Activated CD8-positive, alpha-beta memory T cell treated with anti-CD3 and anti-CD28 coated beads, Interleukin-2, amount 10 ng/mL, durations not matched to agents 7 days and 5 days (primary cell): ENCODE measurements at places on chromosomes 6 and 20. TPM values are rescaled to one million over a fixed set of nuclear protein-coding genes. Genes with fewer than 3 reads are reported as not detected.

- H3K27me3 ChIP-seq: no peaks in the 10 kb centered on the region
- no peak for DNase-seq
- no peak overlapping the region for H3K4me3 ChIP-seq
Observed at GRCh38 chr6:127762284-127762683, 138.6 kb downstream of the THEMIS start.

- H3K27ac ChIP-seq: no peak overlapping the region
- no peaks in the 10 kb centered on the region for H3K36me3 ChIP-seq
- H3K27me3 ChIP-seq: no peaks in the 10 kb centered on the region
- H3K4me1 ChIP-seq: no peaks in the 10 kb centered on the region
- no peak overlapping the region for H3K4me3 ChIP-seq
- no peak for DNase-seq
Observed at GRCh38 chr6:64838726-64839125, 868.3 kb downstream of the EYS start.

- no peak overlapping the region for H3K27ac ChIP-seq
- no peak for DNase-seq
- peaks cover 15% of the 10 kb centered on the region for H3K27me3 ChIP-seq
- H3K36me3 ChIP-seq: no peaks in the 10 kb centered on the region
- H3K4me3 ChIP-seq: no peak overlapping the region
Observed at GRCh38 chr6:63807056-63807455, 171.5 kb downstream of the PHF3 start.

DNA sequence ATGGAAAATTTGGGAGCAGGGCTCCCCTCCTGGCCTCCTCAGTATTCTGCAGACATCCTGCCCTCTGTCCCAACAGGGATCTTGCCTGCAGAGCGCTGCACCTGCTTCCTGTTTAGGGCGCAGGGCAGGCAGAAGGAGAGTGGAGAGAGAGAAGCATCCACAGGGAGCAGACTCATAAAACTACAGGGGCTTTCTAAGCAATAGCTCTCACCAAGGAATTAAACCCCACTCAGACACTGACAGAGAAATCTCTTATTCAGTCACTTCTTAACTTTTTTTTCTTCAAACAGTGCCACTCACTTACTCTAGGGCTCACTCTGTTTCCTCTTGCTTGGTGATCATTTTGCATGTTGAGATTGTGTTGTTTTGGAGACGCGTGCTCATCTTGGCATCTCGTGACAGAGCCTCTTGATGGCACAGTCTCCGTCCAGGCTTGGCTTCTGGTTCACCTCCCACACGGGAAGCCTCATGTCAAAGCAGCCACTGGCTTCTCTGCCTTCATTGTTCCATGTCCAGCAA is 153.1 kb upstream of the INSM1 start:
- H3K27me3 ChIP-seq: peaks cover 4% of the 10 kb centered on the region
- no peak overlapping the region for H3K4me3 ChIP-seq
- H3K4me1 ChIP-seq: no peaks in the 10 kb centered on the region
- H3K27ac ChIP-seq: no peak overlapping the region
- no peak for DNase-seq

DNA sequence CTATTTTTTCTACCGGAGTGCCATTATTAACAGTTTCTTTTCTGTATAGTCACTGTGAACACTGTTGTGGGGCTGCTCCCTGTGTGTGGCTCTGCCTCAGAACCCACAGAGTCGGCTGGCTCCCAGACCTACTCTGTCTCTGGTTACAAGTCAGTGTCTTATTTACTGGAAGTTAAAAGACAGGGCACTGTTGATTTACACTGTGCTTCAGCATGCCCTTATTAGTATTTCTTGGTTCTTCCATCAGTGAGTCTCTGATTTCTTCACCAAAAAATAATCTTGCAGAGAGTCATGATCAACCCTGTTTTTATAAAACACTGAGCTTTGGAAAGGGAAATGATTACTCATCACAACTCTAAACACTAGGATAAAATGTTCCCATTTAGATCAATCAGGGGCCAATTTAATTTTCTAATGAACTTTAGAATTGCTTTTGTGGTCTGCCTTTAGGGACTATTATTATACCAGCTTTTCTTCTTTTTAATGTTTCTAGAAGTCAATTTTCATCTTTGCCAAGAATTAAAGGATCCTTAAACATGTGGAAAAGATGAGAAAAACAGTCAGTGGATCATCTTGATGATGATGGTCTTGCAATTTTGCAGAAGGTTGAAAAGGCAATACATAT is 92.6 kb downstream of the UTRN start:
- no peaks in the 10 kb centered on the region for H3K27me3 ChIP-seq
- peaks cover 24% of the 10 kb centered on the region for H3K4me1 ChIP-seq
- H3K36me3 ChIP-seq: peaks cover 54% of the 10 kb centered on the region
- no peak overlapping the region for H3K27ac ChIP-seq

GRCh38 chr6:114366899-114367298 is 24.1 kb upstream of the HS3ST5 start:
- H3K27ac ChIP-seq: no peak overlapping the region
- no peak overlapping the region for H3K4me3 ChIP-seq
- DNase-seq: no peak
- H3K4me1 ChIP-seq: no peaks in the 10 kb centered on the region

Gene SLC35D3
- total RNA-seq: not detected

Gene NKX2-2
- total RNA-seq: not detected

Gene ZNF292
- 47.9 TPM for total RNA-seq

Gene PERP
- total RNA-seq: 11.8 TPM

Gene LRRC73
- not detected for total RNA-seq

Gene OSTM1
- 22.2 TPM for total RNA-seq

Gene KCNK16
- total RNA-seq: not detected

Gene PLA2G7
- total RNA-seq: not detected

Gene LY6G5B
- 16.1 TPM for total RNA-seq

Gene PGM3
- 14.7 TPM for total RNA-seq
